ENCODE measurements at places on chromosomes 6 and 20.

GRCh38 chr6:102066301-102066700 is 672.8 kb downstream of the GRIK2 start:
- H3K27ac ChIP-seq, result no peak overlapping the region
- DNase-seq, result no peak
- H3K4me1 ChIP-seq, result no peaks in the 10 kb centered on the region
- H3K27me3 ChIP-seq, result no peaks in the 10 kb centered on the region

- H3K4me3 ChIP-seq, result no peak overlapping the region
- peaks cover 2% of the 10 kb centered on the region for H3K4me1 ChIP-seq
- DNase-seq, result no peak
- peaks cover 2% of the 10 kb centered on the region for H3K27me3 ChIP-seq
Measured at GRCh38 chr6:79543886-79544285, 6.7 kb upstream of the LCA5 start.

DNA sequence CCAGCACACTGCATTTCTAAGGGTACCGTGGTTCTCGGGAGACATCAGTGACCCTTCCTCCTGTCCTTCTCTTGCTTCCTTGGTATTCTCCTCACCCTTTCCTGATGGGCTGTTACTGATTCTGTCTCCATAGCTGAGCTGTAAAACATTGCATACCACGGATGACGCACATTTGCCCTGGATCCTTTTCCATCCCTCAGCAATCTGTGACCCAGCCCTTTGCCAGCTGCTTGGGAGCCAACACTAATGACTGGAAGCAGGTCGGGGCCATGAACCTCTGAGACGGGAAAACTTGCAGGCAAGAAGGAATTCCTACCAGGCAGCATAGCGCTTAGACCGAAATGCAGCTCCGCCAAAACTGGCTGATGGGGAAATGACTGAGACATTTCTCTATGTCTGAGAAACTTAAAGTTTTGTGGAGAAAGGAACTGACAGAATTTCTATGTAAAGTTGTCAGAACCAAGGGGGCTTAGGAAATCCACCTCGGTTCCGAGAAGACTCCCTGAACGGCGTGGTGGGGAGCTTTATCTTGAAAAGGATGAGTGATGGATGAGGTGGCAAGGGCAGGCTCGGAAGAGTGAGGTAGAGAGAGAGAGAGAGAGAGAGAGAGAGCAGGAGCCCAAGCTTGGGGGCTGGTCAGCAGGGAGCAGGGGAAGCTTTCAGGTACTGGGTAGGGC is 19.2 kb downstream of the TUBB2B start:
- no peak for DNase-seq
- H3K4me3 ChIP-seq, result peak overlapping the region; percentile 33
- H3K27me3 ChIP-seq, result peaks cover 32% of the 10 kb centered on the region
- H3K27ac ChIP-seq, result peak overlapping the region; percentile 86
- peaks cover 39% of the 10 kb centered on the region for H3K4me1 ChIP-seq

DNA sequence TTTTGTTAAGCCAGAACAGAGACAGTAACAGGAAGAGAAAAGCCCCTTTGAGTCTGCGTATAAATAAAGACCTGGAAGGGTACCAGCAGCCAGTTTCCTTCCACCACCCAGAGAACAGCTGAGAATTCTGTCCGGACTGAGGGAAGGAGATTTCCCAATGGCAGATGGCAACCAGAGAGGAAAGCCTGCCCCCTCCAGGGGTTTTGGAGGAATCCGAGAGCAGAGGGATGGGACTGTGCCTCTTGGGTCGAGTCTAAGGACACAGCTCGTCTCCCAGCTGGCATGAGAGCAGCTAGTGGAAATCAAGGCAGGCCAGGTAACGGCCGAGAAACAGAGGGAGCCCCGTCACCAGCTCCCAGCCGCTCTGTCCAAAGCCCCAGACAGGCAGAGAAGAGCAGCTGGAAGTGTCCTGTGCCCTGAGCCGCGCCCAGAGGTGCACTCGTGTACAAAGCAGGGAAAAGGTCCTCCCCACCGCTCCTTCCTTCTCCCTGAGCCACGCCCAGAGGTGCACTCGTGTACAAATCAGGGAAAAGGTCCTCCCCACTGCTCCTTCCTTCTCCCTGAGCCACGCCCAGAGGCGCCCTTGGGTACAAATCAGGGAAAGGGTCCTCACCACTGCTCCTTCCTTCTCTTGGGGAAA is 134.0 kb upstream of the SNX9 start:
- H3K4me3 ChIP-seq, result no peak overlapping the region
- peaks cover 4% of the 10 kb centered on the region for H3K27me3 ChIP-seq
- H3K27ac ChIP-seq, result no peak overlapping the region
- H3K36me3 ChIP-seq, result no peaks in the 10 kb centered on the region

- peaks cover 7% of the 10 kb centered on the region for H3K27me3 ChIP-seq
- no peak for DNase-seq
- H3K4me3 ChIP-seq, result no peak overlapping the region
- H3K4me1 ChIP-seq, result peaks cover 26% of the 10 kb centered on the region
Measured at GRCh38 chr6:32110632-32111031, 1.5 kb upstream of the TNXB start.

DNA sequence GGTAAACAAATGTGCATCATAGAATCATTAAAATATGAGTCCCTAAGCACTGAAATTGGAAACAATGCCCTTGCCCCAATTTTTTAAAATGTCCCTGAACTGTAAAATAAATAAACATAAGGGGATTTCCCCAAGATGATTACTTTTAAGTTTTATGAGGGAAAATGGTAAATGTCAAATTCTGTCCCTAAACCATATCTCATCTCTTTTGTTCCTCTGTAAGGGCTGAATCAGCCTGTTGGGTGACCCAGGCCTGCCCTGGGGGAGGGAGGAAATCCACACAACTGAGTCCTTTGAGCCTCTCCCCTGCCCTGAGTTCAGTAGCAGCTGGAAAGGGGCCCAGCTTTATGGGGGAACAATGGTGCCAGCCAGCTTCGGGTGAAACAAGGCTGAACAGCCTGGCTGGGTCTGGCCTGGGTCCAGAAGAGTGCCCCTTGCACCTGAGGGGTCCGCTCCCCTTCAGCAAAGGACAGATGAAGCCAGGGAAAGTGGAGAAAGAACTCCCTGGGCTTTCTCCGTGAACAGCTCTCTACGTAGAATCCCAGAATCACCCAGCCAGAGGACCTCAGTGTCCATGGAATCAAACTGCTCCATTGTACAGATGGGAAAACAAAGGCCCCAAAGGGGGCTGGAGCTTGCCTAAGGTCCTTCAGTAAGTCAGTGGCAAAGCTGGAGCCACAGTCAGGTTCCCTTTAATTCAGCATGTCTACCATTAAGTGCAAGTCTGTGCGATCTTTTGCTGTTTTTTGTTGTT is 28.2 kb upstream of the ITCH start:
- H3K4me1 ChIP-seq, result peaks cover 17% of the 10 kb centered on the region
- H3K27me3 ChIP-seq, result no peaks in the 10 kb centered on the region
- no peak overlapping the region for H3K27ac ChIP-seq
- DNase-seq, result no peak
- H3K4me3 ChIP-seq, result no peak overlapping the region

- H3K4me1 ChIP-seq, result peaks cover 71% of the 10 kb centered on the region
- H3K27ac ChIP-seq, result no peak overlapping the region
- H3K36me3 ChIP-seq, result no peaks in the 10 kb centered on the region
- H3K4me3 ChIP-seq, result no peak overlapping the region
- DNase-seq, result no peak
Measured at GRCh38 chr6:159068904-159069578, 24.2 kb upstream of the TAGAP start.

- no peaks in the 10 kb centered on the region for H3K4me1 ChIP-seq
- no peak overlapping the region for H3K4me3 ChIP-seq
- H3K36me3 ChIP-seq, result no peaks in the 10 kb centered on the region
- DNase-seq, result no peak
- H3K27me3 ChIP-seq, result peaks cover 23% of the 10 kb centered on the region
Measured at GRCh38 chr6:2646346-2646745, 104.4 kb downstream of the MYLK4 start.

- H3K4me3 ChIP-seq, result no peak overlapping the region
- no peak for DNase-seq
- peaks cover 20% of the 10 kb centered on the region for H3K4me1 ChIP-seq
- peaks cover 17% of the 10 kb centered on the region for H3K36me3 ChIP-seq
- H3K27me3 ChIP-seq, result no peaks in the 10 kb centered on the region
Measured at GRCh38 chr6:33069021-33069738, 4.3 kb downstream of the HLA-DPA1 start.

- H3K27ac ChIP-seq, result no peak overlapping the region
- H3K36me3 ChIP-seq, result no peaks in the 10 kb centered on the region
- no peak overlapping the region for H3K4me3 ChIP-seq
- DNase-seq, result no peak
Measured at GRCh38 chr20:6702144-6702543, 65.3 kb upstream of the BMP2 start.

- H3K4me1 ChIP-seq, result peaks cover 80% of the 10 kb centered on the region
- no peaks in the 10 kb centered on the region for H3K27me3 ChIP-seq
- H3K4me3 ChIP-seq, result peak overlapping the region; percentile 62
- peaks cover 2% of the 10 kb centered on the region for H3K36me3 ChIP-seq
- DNase-seq, result no peak
Measured at GRCh38 chr6:137708481-137708880, 158.6 kb upstream of the TNFAIP3 start.

DNA sequence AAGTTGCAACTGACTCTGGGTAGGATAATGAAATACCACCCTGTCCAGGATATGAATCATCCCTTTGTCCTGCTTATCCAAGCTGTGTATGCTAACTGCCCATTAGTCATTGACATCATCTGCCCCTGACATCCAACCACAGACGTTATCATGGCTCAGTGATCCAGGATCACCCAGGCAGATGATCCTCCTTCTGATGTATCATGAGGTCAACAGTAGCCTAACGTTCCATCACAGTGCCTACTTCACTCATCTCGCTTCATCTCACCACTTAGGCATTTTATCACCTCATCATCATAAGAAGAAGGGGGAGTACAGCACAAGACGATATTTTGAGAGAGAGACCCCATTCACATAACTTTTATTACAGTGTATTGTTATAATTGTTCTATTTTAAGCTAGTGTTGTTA is 13.4 kb upstream of the BTN3A2 start:
- no peak for DNase-seq
- peaks cover 2% of the 10 kb centered on the region for H3K27me3 ChIP-seq
- no peaks in the 10 kb centered on the region for H3K36me3 ChIP-seq
- H3K27ac ChIP-seq, result no peak overlapping the region
- H3K4me1 ChIP-seq, result no peaks in the 10 kb centered on the region
- H3K4me3 ChIP-seq, result no peak overlapping the region

- H3K4me3 ChIP-seq, result no peak overlapping the region
- peaks cover 5% of the 10 kb centered on the region for H3K27me3 ChIP-seq
- DNase-seq, result no peak
- H3K36me3 ChIP-seq, result no peaks in the 10 kb centered on the region
- no peak overlapping the region for H3K27ac ChIP-seq
Measured at GRCh38 chr20:38190166-38190565, 25.1 kb upstream of the TGM2 start.

DNA sequence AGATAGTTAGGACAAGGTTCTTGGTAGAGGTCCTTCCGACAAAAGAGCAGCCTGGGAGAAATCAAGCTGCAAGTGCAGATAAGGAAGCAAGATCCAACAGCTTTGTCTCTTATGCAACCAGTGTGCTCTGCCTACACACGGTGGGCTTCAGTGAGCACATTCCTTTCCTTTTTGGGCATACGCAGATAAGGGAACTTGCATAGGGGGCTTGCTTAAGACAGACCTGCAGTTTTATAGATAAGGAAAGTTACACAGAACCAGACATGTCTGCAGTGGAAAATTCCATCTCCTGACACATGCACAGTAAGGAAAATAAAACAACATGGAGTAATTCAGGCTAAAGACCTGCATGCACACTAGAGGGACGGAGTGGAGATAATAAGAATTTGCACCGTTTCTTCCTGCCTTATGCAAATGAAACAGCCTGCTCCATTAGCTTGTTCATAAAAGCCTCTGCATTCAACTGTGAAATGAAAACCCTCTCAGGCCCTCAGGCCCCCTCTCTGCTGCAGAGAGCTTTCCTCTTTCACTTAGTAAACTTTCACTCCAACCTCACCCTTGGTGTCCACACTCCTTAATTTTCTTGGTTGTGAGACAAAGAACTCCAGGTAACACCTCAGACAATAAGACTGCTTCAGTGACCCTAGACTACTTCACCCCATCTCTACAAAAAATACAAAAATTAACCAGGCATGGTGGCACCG is 97.5 kb upstream of the MYLIP start:
- no peak overlapping the region for H3K27ac ChIP-seq
- H3K36me3 ChIP-seq, result peaks cover 2% of the 10 kb centered on the region
- H3K4me1 ChIP-seq, result peaks cover 7% of the 10 kb centered on the region
- no peak for DNase-seq

GRCh38 chr6:45959534-45960145 is 56.0 kb downstream of the CLIC5 start:
- no peak for DNase-seq
- H3K27me3 ChIP-seq, result no peaks in the 10 kb centered on the region
- no peaks in the 10 kb centered on the region for H3K36me3 ChIP-seq
- no peaks in the 10 kb centered on the region for H3K4me1 ChIP-seq
- no peak overlapping the region for H3K27ac ChIP-seq

- no peak overlapping the region for H3K27ac ChIP-seq
- DNase-seq, result no peak
- peaks cover 17% of the 10 kb centered on the region for H3K4me1 ChIP-seq
- H3K4me3 ChIP-seq, result no peak overlapping the region
- H3K27me3 ChIP-seq, result no peaks in the 10 kb centered on the region
- peaks cover 6% of the 10 kb centered on the region for H3K36me3 ChIP-seq
Measured at GRCh38 chr6:20192625-20193024, 19.6 kb downstream of the MBOAT1 start.

DNA sequence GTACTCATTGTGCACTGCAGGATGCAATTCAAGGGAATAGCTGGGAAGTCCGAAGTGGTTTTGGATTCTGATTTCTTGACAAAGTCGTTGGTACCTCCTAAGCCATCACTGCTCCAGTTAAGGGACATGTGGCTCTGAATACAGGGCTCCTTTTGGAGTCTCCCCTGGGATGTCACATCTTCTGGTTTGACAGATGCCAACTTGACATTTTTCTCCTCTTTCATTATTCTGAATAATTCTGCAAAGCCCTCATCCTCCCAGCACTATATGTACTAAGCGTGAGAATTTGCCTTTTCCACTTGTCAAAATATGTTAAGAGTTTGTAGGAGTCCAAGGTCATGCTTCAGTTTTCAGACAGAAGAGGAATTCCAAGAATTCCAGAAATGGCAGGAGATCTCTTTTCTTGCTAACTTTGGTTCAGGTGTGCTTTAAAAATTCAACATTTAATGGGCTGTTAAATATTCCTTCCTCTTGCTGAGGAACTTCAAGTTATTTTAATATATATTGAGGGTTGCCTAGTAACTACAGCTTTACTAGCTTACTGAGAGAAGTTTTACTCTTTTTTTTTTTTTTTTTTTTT is 38.7 kb downstream of the DOK5 start:
- no peaks in the 10 kb centered on the region for H3K27me3 ChIP-seq
- peaks cover 1% of the 10 kb centered on the region for H3K36me3 ChIP-seq
- no peaks in the 10 kb centered on the region for H3K4me1 ChIP-seq
- DNase-seq, result no peak
- H3K27ac ChIP-seq, result no peak overlapping the region

- DNase-seq, result no peak
- no peak overlapping the region for H3K4me3 ChIP-seq
- no peak overlapping the region for H3K27ac ChIP-seq
- no peaks in the 10 kb centered on the region for H3K4me1 ChIP-seq
- no peaks in the 10 kb centered on the region for H3K27me3 ChIP-seq
- H3K36me3 ChIP-seq, result no peaks in the 10 kb centered on the region
Measured at GRCh38 chr6:20389066-20389465, 12.6 kb upstream of the E2F3 start.

All from activated naive CD8-positive, alpha-beta T cell treated with anti-CD3 and anti-CD28 coated beads, Interleukin-2, amount 50 U/mL, for 24 hours (primary cell).